Urinary bladder (tissue), 4 donors: ENCODE measurements at places on chromosomes 5 and 9. TPM values are rescaled to one million over a fixed set of nuclear protein-coding genes. Genes with fewer than 3 reads are reported as not detected.

DNA sequence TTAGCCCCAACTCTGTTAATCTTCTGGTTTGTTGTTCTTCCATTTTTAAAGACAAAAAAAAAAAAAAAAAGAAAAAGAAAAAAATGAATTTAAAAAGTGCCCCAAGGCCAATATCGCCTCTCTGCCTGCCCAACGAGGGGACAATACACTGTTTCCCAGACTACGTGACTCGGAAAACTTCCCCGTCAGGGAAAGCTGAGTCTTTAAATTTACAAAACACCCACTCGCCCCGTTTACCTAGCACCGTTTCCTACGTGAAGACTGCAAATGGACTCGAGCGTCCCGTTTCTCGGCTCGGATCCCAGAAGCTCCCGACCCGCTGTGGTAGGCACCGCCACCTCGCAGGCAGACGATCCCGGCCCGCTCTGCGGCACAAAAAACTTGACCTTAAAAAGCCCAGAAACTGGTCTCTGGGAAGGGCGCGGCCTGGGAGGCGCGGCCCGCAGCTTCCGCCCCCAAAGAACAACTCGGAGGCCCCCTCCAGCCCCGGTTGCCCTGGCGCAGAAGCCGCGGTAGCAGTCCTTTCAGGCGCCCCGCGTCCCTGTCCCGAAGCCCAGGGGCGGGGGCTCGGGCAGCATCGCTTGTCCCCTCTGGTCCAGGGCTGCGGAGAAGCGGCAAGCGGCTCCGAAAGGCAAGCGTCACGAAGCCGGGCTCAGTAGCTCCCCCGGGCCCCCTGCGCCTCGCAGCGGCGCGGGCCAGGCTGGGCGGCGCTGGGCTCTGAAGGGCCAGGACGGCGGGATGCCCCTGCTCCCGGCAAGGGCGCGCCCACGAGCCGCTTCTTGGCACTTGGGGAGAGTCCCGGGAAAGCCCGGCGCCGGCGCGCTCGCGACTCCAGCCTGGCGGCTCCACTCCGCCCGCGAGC, at the start of gene GCNT4:
Gene GCNT4, minus strand, starts transcription at position 367 of the 862 bp plus-strand sequence. CDS start 22,521 bp downstream, outside the sequence.
- DNase-seq = no peak

DNA sequence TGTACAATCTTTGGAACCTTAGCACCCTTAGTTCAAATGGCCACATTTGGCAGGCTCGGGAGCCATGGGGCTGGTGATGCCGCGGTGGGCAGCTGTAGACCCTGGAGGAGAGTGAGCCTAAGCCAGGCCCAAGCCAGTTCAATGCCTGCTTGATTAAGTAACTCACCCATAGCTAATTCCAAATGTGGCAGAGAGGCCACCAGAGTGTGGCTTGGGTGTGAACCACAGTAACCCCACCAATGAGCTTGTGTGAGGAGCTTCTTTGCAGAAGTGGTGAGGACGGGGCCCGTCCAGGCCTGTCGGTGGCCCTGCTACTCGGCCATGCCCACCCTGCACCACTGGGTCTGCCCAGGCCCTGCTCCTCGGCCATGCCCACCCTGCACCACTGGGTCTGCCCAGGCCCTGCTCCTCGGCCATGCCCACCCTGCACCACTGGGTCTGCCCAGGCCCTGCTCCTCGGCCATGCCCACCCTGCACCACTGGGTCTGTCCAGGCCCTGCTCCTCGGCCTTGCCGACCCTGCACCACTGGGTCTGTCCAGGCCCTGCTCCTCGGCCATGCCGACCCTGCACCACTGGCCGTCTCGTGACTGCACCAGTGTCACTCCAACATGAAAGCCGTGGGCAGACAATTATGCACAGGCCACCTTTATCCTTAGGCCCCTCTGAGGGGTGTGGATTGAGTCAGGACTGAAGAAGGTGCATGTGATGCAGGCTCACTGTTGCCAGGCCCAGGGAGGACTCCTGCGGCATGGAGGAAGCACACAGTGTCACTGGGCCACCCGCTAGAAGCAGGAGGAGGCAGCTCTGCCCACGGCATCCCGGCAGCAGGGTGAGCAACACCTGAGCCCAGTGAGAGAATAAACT, 75.4 kb downstream of the MRPL36 start:
- no peak for DNase-seq

GRCh38 chr9:112434487-112434886, 52.1 kb upstream of the KIAA1958 start:
- no peak for DNase-seq

GRCh38 chr5:71757590-71758543, 38.8 kb downstream of the CARTPT start:
- DNase-seq = no peak

DNA sequence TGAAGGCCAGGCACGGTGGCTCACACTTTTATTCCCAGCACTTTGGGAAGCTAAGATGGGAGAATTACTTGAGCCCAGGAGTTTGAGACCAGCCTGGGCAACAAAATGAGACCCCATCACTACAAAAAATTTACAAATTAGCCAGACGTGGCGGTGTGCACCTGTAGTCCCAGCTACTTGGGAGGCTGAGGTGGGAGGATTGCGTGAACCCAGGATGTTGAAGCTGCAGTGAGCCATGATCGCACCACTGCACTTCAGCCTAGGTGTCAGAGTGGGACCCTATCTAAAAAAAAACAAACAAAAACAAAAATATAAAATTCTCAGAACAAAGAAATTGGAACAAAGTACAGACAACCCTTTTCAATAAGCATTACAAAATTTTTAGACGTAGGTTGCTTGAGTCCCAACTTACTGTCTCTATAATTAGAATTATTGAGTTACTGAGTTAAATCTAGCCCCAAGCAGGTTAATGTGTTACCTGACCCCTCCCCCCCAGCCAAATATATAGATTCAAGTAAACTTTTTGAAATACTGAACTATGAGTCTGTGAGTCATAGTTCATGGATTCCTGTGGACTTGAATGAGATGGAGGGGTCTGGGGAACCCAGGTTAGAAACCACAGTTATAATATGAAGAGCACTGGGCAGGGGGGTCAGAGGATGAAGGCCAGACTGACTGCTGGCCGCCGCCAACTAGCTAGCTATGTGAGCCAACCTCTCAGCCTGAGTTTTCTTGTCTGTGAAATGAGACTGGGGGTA, 173.1 kb downstream of the AOPEP start:
- DNase-seq = no peak

GRCh38 chr9:2771087-2771486, 53.8 kb downstream of the KCNV2 start:
- no peak for DNase-seq

DNA sequence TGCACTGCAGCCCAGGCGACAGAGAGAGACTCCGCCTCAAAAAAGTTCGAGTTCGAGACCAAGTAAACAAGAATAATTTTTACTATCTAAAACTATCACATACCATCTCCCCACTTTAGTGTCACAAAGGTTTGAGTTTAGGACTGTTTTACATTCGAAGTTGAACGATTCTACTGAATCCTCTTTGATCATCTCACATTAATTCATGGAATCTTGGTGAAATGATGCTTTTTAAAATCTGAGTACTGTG, 715 bp upstream of the RPS6 start:
- no peak for DNase-seq

GRCh38 chr5:110195288-110195687, 505.6 kb downstream of the MAN2A1 start:
- DNase-seq = no peak

DNA sequence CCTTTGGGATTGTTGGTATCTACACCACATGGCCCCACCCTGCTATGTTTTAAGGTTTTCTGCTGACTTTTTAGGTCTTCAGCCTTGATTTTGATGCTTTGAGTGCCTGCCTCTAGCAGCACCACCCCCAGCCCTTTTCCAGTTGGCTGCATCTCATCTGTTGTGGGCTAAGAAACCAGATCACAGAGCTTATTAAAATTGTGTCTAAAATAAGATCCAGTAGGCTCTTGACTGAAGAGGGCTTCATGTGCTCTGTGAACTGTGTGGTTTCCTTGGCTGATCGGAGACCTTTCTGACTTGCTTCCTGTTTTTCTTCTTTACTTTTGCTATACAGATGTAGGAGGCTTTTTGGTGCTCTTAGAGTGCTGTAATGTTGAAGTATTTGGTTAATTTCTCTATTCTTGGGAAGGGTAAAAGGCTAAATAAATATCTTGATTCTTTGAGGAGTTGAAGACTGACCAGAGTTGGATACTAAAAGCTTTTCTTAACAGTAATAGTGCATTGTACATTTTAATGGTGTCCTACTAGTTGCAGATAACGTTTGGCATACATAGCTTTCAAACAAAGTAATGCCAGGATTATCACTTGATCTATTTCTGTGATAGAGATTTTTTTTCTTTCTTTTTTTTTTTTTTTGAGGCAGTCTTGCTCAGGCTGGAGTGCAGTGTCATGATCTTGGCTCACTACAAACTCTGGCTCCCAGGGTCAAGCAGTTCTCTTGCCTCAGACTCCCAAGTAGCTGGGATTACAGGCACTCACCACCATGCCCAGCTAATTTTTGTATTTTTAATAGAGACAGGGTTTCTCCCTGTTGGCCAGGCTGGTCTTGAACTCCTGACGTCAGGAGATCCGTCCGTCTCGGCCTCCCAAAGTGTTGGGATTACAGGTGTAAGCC, 4.5 kb downstream of the UBE2D2 start:
- DNase-seq = no peak

GRCh38 chr9:114937516-114937915, 7.1 kb upstream of the TNFSF8 start:
- DNase-seq = no peak

Gene GRIN1
- 0.26 TPM for total RNA-seq

Gene SLCO4C1
- 1.4 TPM for total RNA-seq

Gene ADRA1B
- 0.63 TPM for total RNA-seq
